Neural crest cell (in vitro differentiated cells): ENCODE measurements at places on chromosomes 16 and 17. TPM values are rescaled to one million over a fixed set of nuclear protein-coding genes. Genes with fewer than 3 reads are reported as not detected.

BRD7 gene
- total RNA-seq: 130 and 163 TPM in 2 replicates

TEKT5 gene
- total RNA-seq: 0.25 and 0.68 TPM in 2 replicates

MCRIP1 gene
- total RNA-seq: 189 and 200 TPM in 2 replicates

PMP22 gene
- 14.9 and 15.6 TPM in 2 replicates for total RNA-seq

CHRNE gene
- total RNA-seq: 0.21 TPM in 1 of 2 replicates, not detected in the other

PRDM7 gene
- total RNA-seq: not detected in 2 replicates

TNP2 gene
- total RNA-seq: not detected in 2 replicates

DOC2B gene
- total RNA-seq: 0.91 and 1.0 TPM in 2 replicates

OTOA gene
- 0.21 and 0.34 TPM in 2 replicates for total RNA-seq

MYCBPAP gene
- 1.2 and 1.7 TPM in 2 replicates for total RNA-seq

HOXB8 gene
- 19.7 and 22.9 TPM in 2 replicates for total RNA-seq

DOC2A gene
- total RNA-seq: 5.7 and 6.4 TPM in 2 replicates

MYH13 gene
- not detected in 2 replicates for total RNA-seq

ARHGAP23 gene
- 25.7 and 30.0 TPM in 2 replicates for total RNA-seq

MEFV gene
- total RNA-seq: not detected in 2 replicates

SLC5A11 gene
- total RNA-seq: not detected in 2 replicates

ZDHHC7 gene
- total RNA-seq: 39.5 and 40.0 TPM in 2 replicates

SLC6A2 gene
- total RNA-seq: not detected in 2 replicates

CCL7 gene
- not detected in 2 replicates for total RNA-seq

HS3ST6 gene
- total RNA-seq: not detected in 2 replicates

CCDC200 gene
- total RNA-seq: not detected in 2 replicates

ITGB4 gene
- 0.64 and 1.4 TPM in 2 replicates for total RNA-seq

DRC3 gene
- total RNA-seq: 0.61 and 1.6 TPM in 2 replicates

NEURL4 gene
- 65.6 and 69.5 TPM in 2 replicates for total RNA-seq

ABCA5 gene
- 7.6 and 8.3 TPM in 2 replicates for total RNA-seq

GRAP gene
- 2.1 and 2.8 TPM in 2 replicates for total RNA-seq

ACSM2A gene
- not detected in 2 replicates for total RNA-seq

USP6 gene
- 0.26 and 0.30 TPM in 2 replicates for total RNA-seq

IL34 gene
- 0.16 and 0.47 TPM in 2 replicates for total RNA-seq

PDE6G gene
- total RNA-seq: 0.45 and 0.79 TPM in 2 replicates

HS3ST2 gene
- total RNA-seq: not detected in 2 replicates

ZFP3 gene
- total RNA-seq: 0.11 and 0.12 TPM in 2 replicates

DLG4 gene
- total RNA-seq: 49.4 and 51.4 TPM in 2 replicates

TBC1D3G gene
- total RNA-seq: not detected in 2 replicates

ZP2 gene
- not detected in 2 replicates for total RNA-seq

C17orf78 gene
- not detected in 2 replicates for total RNA-seq

CLEC3A gene
- not detected in 2 replicates for total RNA-seq

ENPP7 gene
- total RNA-seq: not detected in 2 replicates

TEX19 gene
- total RNA-seq: 0.20 and 0.23 TPM in 2 replicates

C16orf92 gene
- not detected in 2 replicates for total RNA-seq
